Hematopoietic multipotent progenitor cell treated with erythropoietin and hydrocortisone succinate and interleukin-3 and kit ligand, for 15 days (in vitro differentiated cells): ENCODE measurements at places on chromosomes 2 and 18.

DNA sequence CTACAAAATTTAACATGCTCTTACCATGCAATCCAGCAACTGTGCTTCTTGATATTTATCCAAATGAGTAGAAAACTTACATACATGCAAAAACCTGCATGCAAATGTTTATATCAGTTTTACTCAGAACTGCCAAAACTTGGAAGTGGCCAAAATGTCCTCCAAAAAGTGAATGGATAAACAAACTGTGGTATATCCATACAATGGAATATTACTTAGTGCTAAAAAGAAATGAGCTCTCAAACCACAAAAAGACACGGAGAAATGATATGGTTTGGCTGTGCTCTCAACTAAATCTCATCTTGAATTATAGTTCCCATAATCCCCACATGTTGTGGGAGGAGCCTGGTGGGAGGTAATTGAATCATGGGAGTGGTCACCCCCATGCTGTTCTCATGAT lies 267.2 kb downstream of the ZEB2 start:
- DNase-seq: no peak

DNA sequence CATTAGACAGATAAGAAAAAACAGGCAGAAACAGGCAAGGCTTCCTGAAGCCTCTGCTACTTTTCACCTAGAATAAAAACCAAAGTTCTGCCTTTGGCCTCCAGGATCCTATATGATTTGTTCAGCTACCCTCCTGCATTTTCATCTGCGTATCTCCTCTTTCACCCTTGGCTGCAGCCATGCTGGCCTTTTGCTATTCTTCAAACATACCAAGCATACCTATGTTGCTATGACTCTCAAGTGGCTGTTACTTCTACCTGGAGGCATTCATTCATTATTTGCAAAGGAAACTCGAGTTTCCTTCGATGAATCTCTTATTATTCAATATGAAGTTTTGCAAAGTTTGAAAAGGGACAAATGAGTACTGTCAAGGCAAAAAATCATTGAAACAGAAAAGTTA lies 106.4 kb upstream of the HNMT start:
- DNase-seq: no peak

DNA sequence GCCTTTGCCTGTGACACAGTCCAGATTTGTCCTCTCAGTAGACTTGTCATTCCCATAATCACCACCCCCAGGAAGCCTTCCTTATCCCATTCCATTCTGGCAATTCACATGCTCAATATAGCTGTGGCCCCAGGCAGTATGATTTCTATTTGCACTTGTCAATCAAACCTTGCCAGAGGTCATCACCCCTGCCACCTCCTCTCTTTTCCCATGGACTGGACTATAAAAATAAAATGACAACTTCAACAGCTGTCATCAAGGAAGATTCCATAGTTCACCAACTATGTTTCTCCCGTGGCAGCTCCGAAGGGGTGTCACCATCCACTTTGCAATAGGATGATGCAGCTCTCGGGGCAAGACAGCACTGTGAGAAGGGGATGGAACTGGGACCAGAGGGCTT lies 255.7 kb downstream of the CELF4 start:
- no peak for DNase-seq

GRCh38 chr2:142545036-142545435 lies 332.4 kb upstream of the KYNU start:
- DNase-seq: no peak
